Activated CD8-positive, alpha-beta memory T cell treated with anti-CD3 and anti-CD28 coated beads for 48 hours (primary cell): ENCODE measurements at places on chromosomes 5 and 9.

DNA sequence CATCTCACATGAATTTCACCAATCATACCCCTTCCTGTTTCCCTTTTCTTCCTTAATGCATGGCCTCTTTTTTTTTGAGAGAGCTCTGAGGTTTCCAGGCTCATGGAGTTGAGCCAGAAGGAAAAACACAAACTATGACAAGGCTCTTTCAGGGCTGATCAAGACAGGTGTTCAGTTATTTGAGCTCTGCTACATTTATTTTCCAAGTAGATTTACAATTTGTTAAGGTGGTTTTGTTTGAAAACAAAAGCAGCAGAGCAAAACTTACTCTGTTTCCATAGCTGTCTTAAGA lies 62.4 kb upstream of the IL7R start:
- no peak for DNase-seq

DNA sequence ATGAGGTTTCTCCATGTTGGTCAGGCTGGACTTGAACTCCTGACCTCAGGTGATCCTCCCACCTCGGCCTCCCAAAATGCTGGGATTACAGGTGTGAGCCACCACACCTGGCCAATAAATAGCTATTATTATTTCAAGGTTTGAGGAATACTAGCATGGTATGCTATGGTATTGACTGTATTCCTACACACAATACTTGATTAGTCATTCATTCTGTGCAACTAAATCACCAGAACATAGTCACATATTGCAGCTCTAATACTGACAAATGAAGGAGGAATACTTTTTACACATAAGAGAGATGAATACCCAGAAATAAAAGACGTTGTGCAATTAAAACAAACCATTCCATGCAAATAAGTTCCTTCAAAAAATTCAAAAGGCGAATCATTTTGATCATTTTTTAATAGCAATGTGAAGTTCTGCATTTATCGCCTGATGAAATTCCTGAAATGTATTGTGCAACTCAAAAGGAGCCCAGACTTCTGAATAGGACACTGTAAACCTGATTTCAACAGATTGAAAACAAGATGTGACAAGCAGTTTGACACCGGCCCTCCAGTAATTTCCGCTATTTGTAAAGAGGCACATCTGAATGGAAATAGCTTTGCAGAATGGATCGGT lies 687.4 kb upstream of the SEMA6A start:
- DNase-seq, result no peak

GRCh38 chr9:120353506-120353905 lies 226.5 kb downstream of the CDK5RAP2 start:
- no peak for DNase-seq

DNA sequence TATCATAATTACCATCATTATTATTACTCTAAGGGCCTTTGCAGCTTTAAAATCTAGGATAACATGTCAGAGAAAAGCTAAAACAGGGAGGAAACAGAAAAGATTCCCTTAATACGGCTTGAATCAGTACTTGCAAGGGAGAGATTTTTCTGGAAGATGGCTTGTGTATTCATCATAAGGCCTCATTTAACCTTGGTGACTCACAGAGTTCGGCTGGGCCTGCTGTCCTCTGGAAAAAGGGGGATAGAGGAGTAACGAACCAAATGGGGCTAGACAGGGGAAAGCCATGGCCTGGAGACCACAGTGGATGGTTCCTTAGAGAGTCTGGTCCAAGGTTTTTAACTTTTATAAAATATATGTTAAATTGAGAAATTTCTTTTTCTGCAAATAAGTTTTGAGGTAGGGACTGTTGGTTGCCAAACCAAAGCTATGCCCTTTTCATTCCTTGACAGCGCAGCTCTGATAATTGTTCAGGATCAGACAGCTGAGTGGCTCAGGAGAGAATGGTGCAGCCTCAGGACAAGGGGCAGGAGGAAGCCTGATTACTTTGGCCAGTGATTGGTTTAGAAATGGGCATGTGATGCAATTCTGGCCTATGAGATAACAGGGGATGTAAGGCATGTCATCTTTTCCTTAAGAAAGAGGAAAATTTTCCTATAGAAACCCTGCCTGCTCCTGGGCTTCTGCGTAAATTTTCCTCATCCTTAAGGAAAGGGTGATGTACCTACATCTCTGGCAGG lies 25.6 kb upstream of the GSN start:
- no peak for DNase-seq

GRCh38 chr5:65086234-65086890 lies 317.6 kb downstream of the CWC27 start:
- DNase-seq, result no peak

DNA sequence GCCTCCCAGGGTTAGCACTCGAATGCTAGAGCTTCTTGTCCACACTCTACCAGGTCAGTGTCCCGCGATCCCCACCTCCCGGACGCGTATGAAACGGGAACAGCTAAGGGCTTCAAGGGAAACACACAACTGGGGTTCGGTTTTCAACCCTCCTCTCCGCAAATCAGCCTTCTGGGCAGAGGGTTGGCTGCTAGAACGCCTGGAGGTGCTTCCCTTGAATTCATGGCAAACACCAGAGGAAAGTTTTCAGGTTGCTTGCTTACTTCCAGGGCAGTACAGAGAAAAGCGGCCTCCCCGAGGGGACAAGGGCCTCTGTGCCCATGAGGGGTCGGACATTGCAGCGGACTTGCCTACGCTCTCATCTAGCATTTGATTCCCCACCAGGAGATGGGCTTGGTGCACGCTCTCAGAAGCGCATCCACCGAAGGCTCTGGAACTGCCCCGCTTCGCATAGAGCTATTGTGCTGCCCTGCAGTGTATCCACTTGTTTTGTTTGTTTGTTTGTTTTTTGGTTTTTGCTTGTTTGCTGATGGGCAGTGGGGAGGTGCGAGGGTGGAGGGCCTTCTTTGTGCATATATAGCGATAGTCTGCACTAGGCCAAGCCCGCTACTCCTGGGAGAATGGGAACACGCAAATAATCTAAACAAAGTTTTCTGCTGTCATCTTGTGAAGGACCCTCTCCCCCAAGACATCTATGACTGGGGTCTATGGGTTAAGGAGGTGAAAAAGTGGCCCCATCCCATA lies 1.3 kb upstream of the DMRT3 start:
- no peak for DNase-seq

DNA sequence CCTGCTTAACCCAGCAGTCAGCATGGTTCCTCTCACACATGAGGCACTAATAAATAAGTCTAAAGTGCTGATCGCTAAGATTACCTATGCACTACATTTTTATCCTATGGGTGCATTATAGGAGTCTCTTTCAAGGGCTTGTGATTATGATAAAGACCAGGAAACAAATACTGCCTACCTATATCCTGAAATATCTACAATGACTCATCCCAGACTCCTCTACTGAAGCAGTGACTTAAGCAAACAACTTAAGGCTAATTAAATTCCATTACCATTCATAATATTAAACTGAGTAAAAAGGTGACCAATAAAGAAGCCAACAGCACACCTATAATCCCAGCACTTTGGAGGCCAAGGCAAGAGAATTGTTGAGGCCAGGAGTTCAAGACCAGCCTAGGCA lies 338.4 kb downstream of the DNAH5 start:
- DNase-seq, result no peak

GRCh38 chr5:132422720-132423437 lies 53.4 kb downstream of the SLC22A5 start:
- DNase-seq, result no peak

- no peak for DNase-seq
These were observed 773 bp upstream of the AGGF1 start for GRCh38 chr5:77029376-77029885.

DNA sequence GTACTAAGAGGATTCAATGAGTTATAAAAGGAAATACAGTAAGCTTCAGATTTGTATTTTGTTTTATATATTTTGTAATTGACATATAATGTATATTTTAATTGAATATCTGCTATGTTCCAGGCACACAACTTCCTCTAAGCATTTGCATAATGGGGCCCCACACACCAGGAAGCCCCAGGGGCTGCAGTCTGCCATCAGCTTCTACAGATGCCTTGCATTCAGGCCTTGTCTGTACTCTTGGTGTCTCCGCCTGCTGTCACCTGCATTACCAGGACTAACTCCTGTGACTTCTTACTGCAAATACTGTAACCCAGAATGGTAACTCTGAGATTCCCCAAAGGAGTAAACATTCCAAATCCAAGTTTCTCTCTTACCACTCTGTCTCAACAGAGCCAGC lies 20.6 kb downstream of the ARL15 start:
- DNase-seq, result no peak

- DNase-seq, result no peak
These were observed 12.0 kb downstream of the FOXD1 start for GRCh38 chr5:73436535-73437100.

DNA sequence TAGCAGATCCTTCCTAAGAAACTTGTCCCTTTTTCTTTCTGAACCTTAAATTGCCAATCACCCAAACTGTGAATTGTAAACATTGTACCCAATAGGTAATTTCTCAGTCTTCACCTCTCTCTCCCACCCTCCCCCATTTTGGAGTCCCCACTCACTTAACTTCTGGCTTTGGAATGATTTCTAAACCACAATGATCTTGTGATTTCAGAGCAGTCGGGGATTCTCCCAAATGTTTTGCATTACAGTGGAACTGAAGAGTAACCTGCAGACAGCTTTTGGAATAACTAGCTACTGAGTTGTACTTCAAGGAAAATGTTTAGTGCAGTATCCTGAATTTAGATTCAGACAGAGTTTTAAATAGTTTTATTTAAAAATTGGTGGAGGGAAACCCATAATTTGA lies 19.2 kb downstream of the SLC27A6 start:
- no peak for DNase-seq

DNA sequence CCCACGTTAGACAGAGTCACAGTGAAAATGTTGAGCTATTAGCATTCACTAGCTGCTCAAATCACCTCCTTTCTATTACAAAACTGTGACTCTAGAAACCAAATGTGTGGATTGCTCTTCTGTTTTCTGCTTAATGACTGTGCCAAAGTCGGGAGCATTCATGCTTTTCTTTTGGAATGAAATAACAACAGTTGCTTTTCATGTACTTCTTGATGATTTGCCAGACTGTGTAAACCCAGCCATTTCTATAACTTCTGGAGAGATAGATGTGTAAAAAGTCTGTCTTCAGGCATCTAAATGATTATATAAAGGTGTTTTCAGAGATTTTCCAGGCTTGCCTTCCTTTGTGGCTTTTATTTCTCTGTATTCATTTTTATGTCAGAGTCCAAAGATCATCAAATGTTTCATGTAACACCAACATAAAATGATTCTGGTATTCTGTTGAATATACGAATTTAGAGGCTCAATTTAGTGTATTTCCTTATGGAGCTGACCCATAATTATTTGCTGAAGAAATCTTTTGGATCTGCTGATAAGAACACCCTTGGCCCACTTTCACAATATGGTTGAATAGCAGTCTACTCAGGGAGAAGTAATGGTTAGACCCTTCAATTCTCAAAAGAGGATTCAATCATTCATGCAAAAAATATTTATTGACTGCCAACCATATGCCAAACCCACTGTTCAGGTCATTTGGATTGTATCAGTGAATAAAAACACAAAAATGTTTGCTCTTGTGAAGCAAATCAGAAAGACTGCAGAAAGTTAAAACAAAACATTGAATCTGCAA lies 581.2 kb downstream of the CDH18 start:
- no peak for DNase-seq

DNA sequence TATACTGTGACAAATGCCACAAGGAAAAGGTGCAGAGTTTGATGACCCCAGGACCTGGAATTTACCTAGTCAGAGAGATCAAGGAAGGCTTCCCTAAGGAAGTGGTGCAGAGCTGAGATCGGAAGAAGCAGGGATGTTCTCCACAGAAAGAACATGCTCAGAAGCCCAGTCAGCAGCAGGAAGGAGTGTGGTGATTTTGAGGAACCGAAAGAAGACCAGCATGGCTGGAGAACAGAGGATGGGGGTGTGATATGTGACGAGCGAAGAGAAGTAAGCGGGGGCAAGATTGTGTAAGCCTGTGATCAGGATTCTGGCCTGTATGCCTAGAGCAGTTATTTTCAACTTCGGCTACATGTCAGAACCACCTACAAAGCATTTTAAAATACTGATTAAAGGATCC lies 18.7 kb upstream of the PIK3R1 start:
- no peak for DNase-seq

GRCh38 chr9:2138646-2139045 lies 123.5 kb downstream of the SMARCA2 start:
- no peak for DNase-seq

GRCh38 chr9:116318468-116319374 lies 165.1 kb downstream of the PAPPA start:
- no peak for DNase-seq

- DNase-seq, result no peak
These were observed 74.7 kb downstream of the VAV2 start for GRCh38 chr9:133917375-133917774.

DNA sequence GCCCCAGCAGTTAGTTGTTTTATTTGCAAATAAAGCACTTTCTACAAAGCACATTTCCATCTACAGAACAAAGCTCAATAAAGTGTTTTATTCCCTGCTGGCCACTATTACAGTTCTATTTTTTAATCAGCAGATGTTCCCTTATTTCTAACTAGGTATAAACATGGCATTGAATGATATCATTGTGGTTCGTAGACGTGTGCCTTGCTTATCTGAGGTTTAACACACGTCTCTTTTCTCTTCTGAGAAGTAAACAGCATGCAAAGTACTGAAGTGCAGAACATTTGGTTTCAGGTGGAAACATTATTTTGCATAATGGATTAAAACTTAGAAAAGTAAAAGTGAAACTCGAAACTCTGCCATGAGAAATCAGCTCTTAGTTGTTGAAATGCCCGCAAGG lies 1989.3 kb upstream of the WWC1 start:
- DNase-seq, result no peak

DNA sequence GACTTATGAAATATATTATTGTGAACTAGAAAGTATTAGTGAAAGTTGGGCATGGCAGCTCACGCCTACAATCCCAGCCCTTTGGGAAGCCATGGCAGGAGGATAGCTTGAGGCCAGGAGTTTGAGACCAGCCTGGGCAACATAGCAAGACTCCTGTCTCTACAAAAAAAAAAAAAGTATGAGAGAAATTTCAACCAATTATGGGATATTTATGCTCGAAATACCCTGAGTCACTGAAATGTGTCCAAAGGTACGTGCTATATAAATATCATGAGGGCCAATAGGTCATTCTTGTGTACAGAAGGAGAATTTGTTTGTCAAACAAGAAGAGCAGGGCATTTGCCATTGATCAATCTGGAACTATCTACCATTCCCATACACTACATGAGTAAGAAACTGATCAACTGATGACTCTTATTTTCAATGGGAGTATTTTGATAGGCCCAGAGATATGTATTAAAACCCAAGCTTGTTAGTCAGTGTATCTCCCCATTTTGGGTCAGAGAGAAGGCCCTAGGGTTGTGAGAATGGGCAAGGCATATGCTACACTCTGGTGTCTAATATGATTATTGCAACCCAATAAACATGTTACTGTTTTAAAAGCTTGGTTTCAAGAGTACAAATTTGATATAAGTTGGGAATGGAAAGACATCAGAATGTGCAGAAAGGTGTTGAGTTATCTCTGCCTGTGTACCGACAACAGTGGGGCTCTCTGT lies 21.7 kb upstream of the HOMER1 start:
- DNase-seq, result no peak
